ENCODE measurements at places on chromosomes 5 and 9.
A peak's percentile ranks its signal among the peaks of the same experiment; 100 is the strongest.

- DNase-seq, result peak; percentile 58
Observed at GRCh38 chr9:21030389-21031035, 928 bp downstream of the HACD4 start.

DNA sequence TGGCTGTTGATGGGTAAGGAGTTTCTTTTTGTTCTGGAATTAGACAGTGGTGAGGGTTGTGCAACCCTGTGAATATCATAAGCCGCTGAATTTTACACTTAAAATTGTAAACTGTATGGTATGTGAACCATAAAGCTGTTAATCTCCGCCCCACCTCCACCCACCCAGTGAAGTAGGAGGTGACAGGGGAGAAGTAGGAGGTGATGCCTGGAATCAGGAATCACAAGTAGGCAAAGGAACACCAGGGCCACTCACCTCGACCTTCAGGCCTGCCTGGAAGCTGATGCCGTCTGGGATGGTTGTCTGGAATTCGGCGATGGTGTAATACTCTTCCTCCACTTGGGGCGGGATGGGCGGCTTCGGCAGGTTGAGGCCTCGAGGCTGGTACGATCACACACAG is 62.3 kb upstream of the UBTD2 start:
- DNase-seq, result no peak

DNA sequence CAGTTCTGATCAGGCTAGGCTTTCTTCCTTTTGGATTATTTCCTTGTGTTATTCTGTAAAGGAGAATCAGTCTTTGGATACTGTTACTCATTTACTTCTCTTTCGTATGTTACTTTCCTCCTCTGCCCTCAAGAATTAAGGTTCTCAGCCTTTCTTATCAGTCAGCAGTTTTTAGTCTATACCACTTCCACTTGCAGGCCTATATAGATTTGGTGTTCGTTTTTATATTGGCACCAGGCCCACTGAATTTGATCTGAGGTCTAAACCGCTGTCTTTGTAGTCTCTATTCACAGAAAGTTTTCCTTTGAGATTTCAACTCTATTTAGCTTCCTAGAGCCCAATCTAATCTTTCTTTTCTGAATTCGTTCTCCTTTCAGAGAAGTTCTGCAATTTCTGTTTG is 62.8 kb downstream of the ERBIN start:
- no peak for DNase-seq

GRCh38 chr5:83058726-83059125 is 18.5 kb downstream of the TMEM167A start:
- no peak for DNase-seq

DNA sequence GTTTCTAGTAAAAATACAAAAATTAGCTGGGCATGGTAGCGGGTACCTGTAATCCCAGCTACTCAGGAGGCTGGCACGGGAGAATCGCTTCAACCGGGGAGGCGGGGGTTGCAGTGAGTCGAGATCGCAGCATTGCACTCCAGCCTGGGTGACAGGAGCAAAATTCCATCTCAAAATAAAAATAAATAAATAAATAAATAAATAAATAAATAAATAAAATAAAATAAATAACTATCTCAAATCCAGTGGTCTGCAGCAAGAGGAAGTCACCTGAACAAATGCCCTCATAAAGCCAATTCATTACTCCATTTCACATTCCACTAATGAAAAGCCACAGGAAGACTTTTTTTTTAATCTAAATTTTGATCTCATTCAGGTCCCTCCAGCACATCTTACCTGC is 114.2 kb downstream of the EFNA5 start:
- DNase-seq, result no peak

DNA sequence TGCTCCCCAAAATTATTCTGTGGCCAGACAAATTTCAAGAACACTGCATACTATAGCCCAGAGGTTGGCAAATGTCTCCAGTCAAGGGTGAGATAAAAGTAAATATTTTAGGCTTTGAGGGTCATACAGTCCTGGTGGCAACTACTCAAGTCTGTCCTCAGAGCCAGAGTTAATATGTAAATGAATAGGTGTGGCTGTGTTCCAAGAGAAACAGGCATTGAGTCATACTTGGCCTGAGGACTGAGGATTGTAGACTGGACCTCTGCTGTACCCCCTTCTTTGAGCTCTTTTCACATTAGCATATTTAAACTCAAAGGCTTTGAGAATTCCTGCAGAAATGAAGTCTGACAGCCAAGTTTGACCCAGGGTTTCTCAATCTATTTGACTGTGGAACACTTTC is 129.2 kb upstream of the PTCH1 start:
- DNase-seq, result no peak

- no peak for DNase-seq
Observed at GRCh38 chr9:76545191-76545590, 86.2 kb downstream of the GCNT1 start.

DNA sequence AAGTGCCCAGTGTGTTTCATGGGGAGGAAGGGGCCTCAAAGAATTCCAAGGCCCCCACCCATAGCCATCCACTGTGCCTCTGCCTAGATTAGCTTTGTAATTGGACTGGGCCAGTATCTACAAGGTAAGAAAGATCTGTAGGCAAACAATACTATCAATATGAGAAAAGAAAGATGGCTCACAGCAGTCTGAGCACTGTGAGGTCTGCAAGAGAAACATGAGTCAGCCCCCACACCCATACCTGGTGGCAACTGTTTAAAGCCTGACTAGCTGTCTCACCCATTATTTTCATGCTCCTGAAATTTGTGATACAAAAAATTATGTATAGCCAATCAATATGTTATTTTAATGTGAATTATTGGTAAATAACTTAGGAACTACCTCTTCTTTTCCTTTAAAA is 10.0 kb upstream of the ZNF483 start:
- no peak for DNase-seq

GRCh38 chr9:91966503-91966902 is 16.5 kb upstream of the ROR2 start:
- peak; percentile 69 for DNase-seq

DNA sequence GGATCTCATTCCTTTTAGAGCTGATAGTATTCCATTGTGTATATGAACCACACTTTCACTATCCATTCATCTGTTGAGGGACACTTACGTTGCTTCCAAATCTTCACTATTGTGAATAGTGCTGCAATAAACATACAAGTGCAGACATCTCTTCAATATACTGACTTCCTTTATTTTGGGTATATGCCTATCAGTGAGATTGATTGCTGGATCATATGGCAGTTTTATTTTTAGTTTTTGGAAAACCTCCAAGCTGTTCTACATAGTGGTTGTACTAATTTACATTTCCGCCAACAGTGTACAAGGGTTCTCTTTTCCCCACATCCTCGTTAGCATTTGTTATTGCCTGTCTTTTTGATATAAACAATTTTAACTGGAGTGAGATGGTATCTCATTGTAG is 33.8 kb upstream of the LECT2 start:
- no peak for DNase-seq

- DNase-seq, result peak; percentile 80
Observed at GRCh38 chr9:21559402-21560280, 77.5 kb upstream of the IFNE start.

GRCh38 chr5:127056896-127057295 is 16.4 kb downstream of the C5orf63 start:
- DNase-seq, result no peak

GRCh38 chr5:34553581-34553980 is 102.5 kb upstream of the RAI14 start:
- no peak for DNase-seq

GRCh38 chr9:108347463-108348188 is 508.2 kb downstream of the ACTL7B start:
- DNase-seq, result no peak

DNA sequence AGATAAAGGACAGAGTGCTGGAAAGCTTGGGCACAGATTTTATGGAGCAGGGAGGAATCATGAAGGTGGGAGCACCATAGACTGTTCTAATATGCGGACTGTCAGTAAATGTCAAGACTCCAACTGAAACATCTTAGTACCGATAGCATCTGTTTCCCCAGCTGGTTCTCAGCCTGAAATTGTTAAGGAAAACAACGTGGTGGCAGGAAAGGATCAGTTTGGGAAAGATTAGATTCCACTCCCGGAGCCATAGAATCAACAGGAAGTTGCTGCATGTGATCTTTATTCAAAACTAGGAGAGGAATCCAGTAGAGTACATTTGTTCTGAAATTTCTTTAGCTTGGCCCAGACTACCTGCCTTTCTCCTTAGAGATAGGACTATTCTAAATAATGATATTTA is 559.1 kb downstream of the CSNK1G3 start:
- DNase-seq, result no peak
